ENCODE measurements at places on chromosomes 3 and 15. TPM values are rescaled to one million over a fixed set of nuclear protein-coding genes. Genes with fewer than 3 reads are reported as not detected.

DNA sequence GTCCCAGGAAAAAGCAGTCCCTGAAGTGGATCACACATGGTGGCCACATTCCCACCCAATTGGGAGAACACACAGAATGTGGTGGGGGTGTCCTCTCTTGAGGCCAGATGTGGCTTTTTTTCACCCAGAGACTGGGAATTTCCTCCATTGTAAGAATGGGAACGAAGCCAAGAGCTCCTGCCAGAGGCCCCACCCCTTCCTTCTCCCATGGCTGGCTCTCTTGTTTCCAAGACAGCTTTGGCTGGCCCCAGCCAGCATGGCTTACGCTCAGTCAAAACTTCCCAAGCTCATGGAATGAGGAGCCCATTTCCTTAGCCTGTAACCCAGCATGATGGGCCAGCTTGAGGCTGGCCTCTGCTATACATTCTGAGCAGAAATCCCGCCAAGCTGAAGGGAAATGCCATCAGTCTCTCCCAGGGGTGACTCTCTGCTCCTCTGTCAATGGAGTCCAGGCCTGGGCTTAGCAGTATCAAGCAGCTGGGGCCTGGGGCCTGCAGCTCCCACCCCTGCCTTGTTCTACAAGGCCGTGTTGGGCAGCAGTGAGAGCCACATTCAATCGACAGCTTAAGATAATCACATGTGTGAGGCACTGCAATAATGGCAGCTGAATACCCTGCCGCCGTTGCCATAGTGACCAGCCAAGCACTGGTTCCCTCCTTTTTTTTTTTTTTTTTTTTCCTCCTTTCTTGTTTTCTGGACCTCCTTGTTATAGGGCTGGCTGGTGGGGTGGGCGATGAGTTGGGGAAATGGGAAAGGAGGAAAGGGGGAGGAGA, 142.4 kb downstream of the EPHB1 start:
- no peaks in the 10 kb centered on the region for H3K4me1 ChIP-seq
- H3K36me3 ChIP-seq = no peaks in the 10 kb centered on the region
- H3K27ac ChIP-seq = no peak overlapping the region
- H3K27me3 ChIP-seq = no peaks in the 10 kb centered on the region
- no peak overlapping the region for H3K4me3 ChIP-seq
- DNase-seq = no peak

GRCh38 chr3:146468671-146469149, 651 bp downstream of the PLSCR2 start:
- H3K36me3 ChIP-seq = no peaks in the 10 kb centered on the region
- H3K27ac ChIP-seq = peak overlapping the region; percentile 60
- H3K27me3 ChIP-seq = no peaks in the 10 kb centered on the region
- peaks cover 9% of the 10 kb centered on the region for H3K4me1 ChIP-seq
- no peak for DNase-seq

The ZNF501 gene
- total RNA-seq = 1.7 TPM

DNA sequence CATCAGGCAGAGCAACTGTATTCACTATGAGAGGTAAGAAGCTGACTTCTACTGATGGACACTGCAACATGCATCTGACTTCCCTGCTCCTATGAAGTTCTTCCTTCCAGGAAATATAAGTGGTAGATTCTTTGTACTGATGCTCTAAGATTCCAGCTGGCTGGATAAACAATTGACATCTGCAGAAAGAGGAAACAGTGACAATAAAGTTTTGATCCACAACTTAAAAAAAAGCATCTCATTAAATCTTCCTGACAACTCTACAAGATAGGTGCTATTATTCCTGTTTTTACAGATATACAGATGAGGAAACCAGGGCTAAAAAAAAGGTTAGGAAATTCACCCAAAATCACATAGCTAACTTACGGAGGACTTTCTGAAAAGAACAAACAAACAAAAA, 142.8 kb downstream of the VPS13C start:
- no peak overlapping the region for H3K27ac ChIP-seq
- H3K36me3 ChIP-seq = peaks cover 28% of the 10 kb centered on the region
- no peak overlapping the region for H3K4me3 ChIP-seq
- no peaks in the 10 kb centered on the region for H3K27me3 ChIP-seq
- DNase-seq = no peak
- H3K4me1 ChIP-seq = no peaks in the 10 kb centered on the region

The HESX1 gene
- 0.79 TPM for total RNA-seq
